Stimulated activated naive B cell treated with anti-CD40 and anti-IgM and Interleukin-4, amounts not matched to agents 10 μg/mL and 1 μg/mL and 100 μg/mL, for 72 hours (primary cell): ENCODE measurements at places on chromosomes 3 and 15.

DNA sequence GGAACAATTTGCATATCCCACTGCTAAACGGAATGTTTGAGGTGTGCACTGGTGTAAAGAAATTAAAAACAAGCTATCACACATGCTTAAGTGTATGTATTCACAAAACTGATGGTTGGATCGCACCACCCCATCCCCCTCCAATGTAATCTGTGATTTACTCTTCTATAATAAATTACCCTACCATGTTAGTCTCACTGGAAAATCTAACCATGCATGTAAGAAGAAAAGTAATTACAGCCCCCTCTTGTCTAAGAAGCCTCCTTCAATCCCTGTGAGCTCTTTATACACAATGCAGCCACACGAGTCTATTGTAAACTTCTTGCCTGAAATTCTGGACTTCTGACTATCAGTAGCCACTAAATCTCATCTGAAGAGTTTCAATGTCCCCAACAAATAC is 173.6 kb downstream of the ZBTB20 start:
- no peak overlapping the region for H3K4me3 ChIP-seq
- no peak overlapping the region for H3K27ac ChIP-seq
- DNase-seq = no peak
- H3K27me3 ChIP-seq = no peaks in the 10 kb centered on the region

DNA sequence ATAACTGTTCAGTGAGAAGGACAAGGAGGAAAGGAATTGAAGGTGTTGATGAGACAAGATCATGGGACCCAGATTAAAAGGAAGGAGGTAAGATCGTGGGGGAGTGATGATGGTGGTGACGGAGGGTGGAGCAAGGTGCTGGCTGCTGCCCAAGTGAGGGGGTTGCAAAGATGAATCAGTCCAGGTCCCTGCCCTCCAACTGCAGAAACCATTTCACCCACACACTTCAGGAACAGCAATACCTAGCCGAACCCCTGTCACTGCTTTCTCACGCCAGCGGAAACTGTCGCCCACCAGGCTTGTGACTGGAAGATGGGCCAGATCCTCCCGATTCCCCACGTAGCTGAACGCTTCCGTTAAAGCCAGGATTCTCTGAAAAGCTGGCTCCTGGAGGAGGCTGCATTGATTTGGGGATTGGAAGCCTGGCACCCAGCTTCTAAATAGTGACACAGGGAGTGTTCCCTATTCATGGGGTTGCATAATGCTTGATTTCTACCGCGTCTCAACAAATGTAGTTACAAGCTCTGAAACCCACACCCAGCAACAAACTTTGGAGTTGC is 3.2 kb upstream of the LSG1 start:
- H3K27ac ChIP-seq = no peak overlapping the region
- no peaks in the 10 kb centered on the region for H3K36me3 ChIP-seq
- H3K27me3 ChIP-seq = no peaks in the 10 kb centered on the region
- DNase-seq = no peak

DNA sequence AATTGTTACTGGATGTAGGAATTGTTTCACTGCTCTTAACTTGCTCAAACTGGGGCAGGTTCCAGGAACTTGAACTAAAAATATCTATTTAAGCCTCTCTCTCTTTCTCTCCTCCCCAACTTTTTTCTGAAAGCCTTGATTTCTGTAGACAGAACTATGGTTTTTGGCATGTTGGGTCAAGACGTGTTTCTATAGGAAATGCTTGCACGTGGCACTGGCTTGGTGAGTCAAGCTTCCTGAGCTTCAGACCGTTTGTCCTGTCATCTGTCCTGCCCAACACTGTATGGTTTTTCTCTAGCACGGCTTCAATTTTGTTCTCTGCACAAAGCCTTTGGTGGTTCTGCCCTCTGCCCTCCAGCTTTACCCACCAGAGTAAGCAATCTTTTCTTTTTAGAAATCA is 13.5 kb downstream of the EAF1 start:
- no peak overlapping the region for H3K27ac ChIP-seq
- no peak for DNase-seq
- H3K36me3 ChIP-seq = peaks cover 74% of the 10 kb centered on the region
- H3K4me1 ChIP-seq = peaks cover 6% of the 10 kb centered on the region

- H3K4me1 ChIP-seq = no peaks in the 10 kb centered on the region
- no peak overlapping the region for H3K4me3 ChIP-seq
- no peak for DNase-seq
- no peaks in the 10 kb centered on the region for H3K27me3 ChIP-seq
Measured at GRCh38 chr3:27216955-27217552, 152.1 kb downstream of the NEK10 start.

DNA sequence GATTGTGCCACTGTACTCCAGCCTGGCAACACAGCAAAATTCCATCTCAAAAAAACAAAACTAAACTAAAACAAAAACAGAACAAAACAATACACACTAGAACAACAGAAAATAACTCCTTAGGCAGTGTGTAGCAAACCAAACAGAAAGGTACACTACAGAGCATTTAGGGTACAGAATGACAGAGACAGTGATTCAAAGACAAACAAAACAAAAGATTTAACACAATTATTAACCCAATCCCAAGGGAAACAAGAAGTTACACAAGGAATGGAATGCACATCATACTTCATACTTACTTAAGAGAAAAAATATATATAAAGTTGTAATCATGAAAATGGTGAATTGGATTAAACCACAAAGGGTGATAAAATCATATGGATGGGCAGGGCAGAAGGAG is 12.9 kb downstream of the SLC25A20 start:
- H3K27ac ChIP-seq = no peak overlapping the region
- no peaks in the 10 kb centered on the region for H3K27me3 ChIP-seq
- H3K4me3 ChIP-seq = no peak overlapping the region
- peaks cover 21% of the 10 kb centered on the region for H3K36me3 ChIP-seq
- peaks cover 8% of the 10 kb centered on the region for H3K4me1 ChIP-seq
- no peak for DNase-seq

DNA sequence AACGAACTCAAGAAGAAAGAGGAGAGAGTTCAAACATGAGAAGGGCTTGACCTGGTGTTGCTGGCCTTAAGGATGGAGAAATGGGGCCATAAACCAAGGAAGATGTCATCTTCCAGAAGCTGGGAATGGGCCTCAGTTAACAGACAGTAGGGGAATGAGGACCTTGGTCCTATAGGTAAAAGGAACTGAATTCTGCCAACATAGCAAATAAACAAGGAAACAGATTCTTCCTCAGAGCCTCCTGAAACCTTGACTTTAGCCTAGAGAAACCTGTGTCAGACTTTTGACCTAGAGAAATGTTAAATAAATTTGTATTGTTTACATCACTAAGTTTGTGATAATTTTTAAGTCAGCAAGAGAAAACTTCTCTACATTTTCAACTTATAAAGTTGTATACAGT is 336.8 kb downstream of the PLCL2 start:
- no peaks in the 10 kb centered on the region for H3K27me3 ChIP-seq
- no peak overlapping the region for H3K4me3 ChIP-seq
- no peak overlapping the region for H3K27ac ChIP-seq
- no peak for DNase-seq
- H3K4me1 ChIP-seq = no peaks in the 10 kb centered on the region

- no peaks in the 10 kb centered on the region for H3K27me3 ChIP-seq
- H3K4me1 ChIP-seq = peaks cover 8% of the 10 kb centered on the region
- H3K27ac ChIP-seq = no peak overlapping the region
- no peak overlapping the region for H3K4me3 ChIP-seq
Measured at GRCh38 chr3:51703761-51704510, 2.9 kb upstream of the GRM2 start.

DNA sequence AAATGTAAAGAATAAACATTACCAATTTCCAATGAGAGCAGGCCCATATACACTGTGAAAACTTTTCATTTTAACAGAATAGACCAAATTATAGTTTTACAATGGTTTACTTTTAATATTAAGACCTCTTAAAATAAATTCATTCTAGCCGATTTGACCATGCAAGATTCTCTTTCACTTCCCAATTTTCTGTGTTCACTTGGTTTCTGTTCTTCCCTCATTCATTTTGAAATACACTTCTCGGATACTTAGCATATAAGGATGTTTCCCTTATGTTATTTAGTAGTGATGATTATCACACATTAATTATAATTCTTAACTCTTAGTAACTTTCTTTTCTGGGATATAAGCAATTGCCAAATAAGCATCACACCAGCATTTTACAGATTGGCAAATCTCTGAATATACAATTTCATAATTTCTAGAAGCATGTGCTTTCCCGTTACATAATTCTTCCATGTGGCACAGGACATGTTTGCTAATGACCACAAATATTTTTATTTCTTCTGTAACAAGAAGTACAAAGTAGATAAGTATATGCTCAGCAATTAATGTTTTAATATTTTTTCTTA is 13.9 kb downstream of the OR5H15 start:
- H3K36me3 ChIP-seq = peaks cover 2% of the 10 kb centered on the region
- H3K4me1 ChIP-seq = no peaks in the 10 kb centered on the region
- no peak overlapping the region for H3K27ac ChIP-seq
- H3K27me3 ChIP-seq = no peaks in the 10 kb centered on the region
- no peak for DNase-seq

GRCh38 chr15:66725464-66725785 is 23.4 kb downstream of the SMAD6 start:
- DNase-seq = no peak
- no peaks in the 10 kb centered on the region for H3K36me3 ChIP-seq
- no peaks in the 10 kb centered on the region for H3K4me1 ChIP-seq
- no peak overlapping the region for H3K27ac ChIP-seq
- H3K27me3 ChIP-seq = peaks cover 25% of the 10 kb centered on the region
- no peak overlapping the region for H3K4me3 ChIP-seq

- no peak overlapping the region for H3K4me3 ChIP-seq
- H3K4me1 ChIP-seq = no peaks in the 10 kb centered on the region
- no peaks in the 10 kb centered on the region for H3K27me3 ChIP-seq
Measured at GRCh38 chr3:38604246-38604645, 45.2 kb downstream of the SCN5A start.

GRCh38 chr3:12560505-12561190 is 3.8 kb downstream of the MKRN2 start:
- H3K4me3 ChIP-seq = peak overlapping the region; percentile 40
- peak overlapping the region; percentile 39 for H3K27ac ChIP-seq
- H3K36me3 ChIP-seq = peaks cover 8% of the 10 kb centered on the region
- no peak for DNase-seq
- H3K4me1 ChIP-seq = peaks cover 33% of the 10 kb centered on the region

DNA sequence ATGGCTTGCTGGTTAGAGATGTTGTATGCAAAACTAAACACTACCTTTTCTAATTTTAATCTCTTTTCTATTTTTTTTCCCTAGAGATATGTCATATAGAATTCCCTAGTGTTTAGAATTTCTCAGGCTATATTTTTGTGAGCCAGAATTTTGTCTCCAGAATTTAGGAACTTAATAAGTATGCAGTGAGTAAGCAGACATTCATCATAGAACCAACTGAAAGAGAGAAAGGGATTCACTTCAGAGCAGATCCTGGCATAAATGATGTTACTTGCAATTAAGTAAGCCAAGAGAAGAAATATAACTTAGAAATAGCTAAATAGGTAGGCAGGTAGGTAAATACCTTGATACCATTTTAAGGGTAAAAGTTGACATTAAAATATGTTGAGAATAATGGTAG is 288.9 kb downstream of the ZNF385D start:
- no peaks in the 10 kb centered on the region for H3K4me1 ChIP-seq
- H3K27me3 ChIP-seq = no peaks in the 10 kb centered on the region
- H3K4me3 ChIP-seq = no peak overlapping the region
- no peak for DNase-seq
- H3K27ac ChIP-seq = no peak overlapping the region
- H3K36me3 ChIP-seq = no peaks in the 10 kb centered on the region

- H3K27me3 ChIP-seq = no peaks in the 10 kb centered on the region
- peaks cover 20% of the 10 kb centered on the region for H3K36me3 ChIP-seq
- no peak for DNase-seq
- peaks cover 72% of the 10 kb centered on the region for H3K4me1 ChIP-seq
Measured at GRCh38 chr15:85543741-85544155, 163.3 kb downstream of the AKAP13 start.

DNA sequence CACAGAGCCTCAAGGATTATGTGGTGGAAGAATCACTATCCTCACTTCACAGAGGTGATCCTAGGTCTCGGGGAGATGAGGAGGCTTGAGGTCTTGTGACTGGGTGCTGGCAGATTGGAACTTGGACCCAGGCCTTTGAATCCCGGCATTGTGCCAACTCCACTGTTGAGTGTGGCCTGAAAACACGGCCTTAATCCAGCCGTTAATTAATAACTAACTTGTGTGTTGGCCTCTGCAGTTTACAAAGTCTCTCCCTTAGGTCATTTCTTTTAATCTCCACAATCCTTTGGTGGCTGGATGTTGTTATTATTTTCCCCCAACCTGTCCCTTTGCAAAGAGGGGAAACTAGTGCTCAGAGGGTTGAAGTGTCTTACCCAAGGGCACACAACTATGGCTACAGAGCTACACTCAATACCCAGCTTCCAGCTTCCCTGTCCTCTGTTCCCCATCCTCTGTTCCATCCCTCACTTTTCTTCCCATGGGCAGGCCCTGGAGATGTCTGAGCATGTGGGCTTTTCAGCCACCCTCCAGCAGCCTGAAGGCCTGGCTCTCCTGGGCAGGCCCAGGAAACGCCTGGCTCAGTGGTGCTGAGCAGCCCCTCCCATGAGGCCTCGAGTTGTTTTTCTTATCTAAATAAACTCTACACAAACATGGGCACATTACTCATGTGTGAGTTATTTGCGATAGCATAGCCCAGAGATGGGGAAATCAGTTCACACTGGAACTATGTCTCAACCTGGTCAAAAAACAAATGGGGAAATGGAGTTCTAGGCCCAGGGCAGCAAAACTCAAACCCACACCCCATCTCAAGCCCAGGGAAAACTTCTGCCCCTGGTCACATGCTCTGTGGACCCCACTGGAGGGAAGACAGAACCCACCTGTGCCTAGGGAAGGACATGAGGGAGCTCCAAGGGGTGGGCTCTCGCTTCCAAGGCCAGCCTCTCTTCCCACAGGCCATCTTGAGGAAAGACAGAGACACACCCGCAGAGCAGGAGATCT is 16.8 kb upstream of the SMAD3 start:
- H3K4me1 ChIP-seq = peaks cover 44% of the 10 kb centered on the region
- no peaks in the 10 kb centered on the region for H3K27me3 ChIP-seq
- no peak for DNase-seq
- no peaks in the 10 kb centered on the region for H3K36me3 ChIP-seq
- H3K4me3 ChIP-seq = no peak overlapping the region

GRCh38 chr15:69624816-69625215 is 172.2 kb downstream of the RPLP1 start:
- H3K27ac ChIP-seq = no peak overlapping the region
- peaks cover 2% of the 10 kb centered on the region for H3K4me1 ChIP-seq
- peaks cover 65% of the 10 kb centered on the region for H3K27me3 ChIP-seq
- no peak for DNase-seq
- no peaks in the 10 kb centered on the region for H3K36me3 ChIP-seq
- H3K4me3 ChIP-seq = no peak overlapping the region

DNA sequence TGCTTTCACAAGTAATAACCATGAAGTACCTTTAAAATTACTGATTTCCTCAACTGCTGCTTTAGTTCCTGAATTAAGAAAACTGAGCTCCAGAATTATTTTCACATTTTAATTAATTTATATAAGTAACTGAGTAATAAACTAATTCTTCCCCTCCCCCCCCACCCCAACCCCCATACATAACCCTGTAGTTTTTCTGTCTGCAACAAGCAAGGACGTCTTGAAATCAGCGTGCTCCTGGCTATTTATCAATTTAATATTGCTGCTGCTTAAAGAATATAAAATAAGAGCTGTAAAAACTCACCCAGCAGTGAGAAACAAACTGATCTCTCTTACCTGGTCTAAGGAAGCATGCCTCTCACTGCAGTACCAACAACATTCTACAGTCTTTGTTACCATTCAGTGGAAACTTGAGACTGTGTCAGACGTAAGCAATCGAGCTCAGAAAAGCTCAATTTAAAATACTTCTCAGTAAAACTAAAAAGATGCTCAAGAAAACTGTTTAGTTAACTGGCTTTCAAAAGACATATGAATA is 121.0 kb downstream of the TFDP2 start:
- peak overlapping the region; percentile 93 for H3K4me3 ChIP-seq
- no peaks in the 10 kb centered on the region for H3K27me3 ChIP-seq
- H3K4me1 ChIP-seq = peaks cover 6% of the 10 kb centered on the region
- peak; percentile 37 for DNase-seq
- H3K36me3 ChIP-seq = peaks cover 4% of the 10 kb centered on the region
- peak overlapping the region; percentile 89 for H3K27ac ChIP-seq
